Sigmoid colon (tissue), 7 donors: ENCODE measurements at places on chromosomes 12 and 14. TPM values are rescaled to one million over a fixed set of nuclear protein-coding genes. Genes with fewer than 3 reads are reported as not detected.

GRCh38 chr12:26034371-26035142, 76.1 kb downstream of the RASSF8 start:
- no peak for DNase-seq

- no peak for DNase-seq
Measured at GRCh38 chr12:42298887-42299286, 27.0 kb downstream of the ZCRB1 start.

DNA sequence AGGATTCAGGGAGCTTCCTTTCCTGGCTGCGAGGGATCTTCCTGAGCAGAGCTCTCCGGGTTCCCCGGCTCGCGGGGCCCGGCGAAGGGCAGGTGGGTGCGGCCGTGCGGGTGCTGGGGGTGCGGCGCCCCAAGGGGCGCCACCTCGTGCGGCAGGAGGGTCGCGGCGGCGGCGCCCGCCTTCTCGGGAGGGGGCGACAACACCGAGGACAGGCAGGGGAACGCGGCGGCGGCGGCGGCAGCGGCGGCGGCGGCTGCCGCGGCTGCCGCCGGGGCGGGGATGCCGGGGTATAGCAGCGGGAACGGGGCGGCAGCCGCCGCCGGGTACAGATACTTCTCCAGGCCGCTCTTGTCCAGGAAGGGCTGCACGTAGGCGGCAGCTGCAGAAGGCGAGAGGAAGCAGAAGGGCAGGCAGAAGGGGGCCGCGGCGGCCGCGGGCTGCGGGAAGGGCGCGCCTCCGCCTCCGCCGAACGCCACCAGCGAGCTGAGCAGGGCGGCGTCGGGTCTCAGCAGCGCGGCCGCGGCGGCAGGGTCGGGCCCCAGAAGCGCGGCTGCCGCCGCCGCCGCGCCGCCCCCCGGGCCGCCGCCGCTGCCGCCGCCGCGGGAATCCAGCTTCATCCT, 2.7 kb downstream of the BHLHE41 start:
- DNase-seq, result no peak

DNA sequence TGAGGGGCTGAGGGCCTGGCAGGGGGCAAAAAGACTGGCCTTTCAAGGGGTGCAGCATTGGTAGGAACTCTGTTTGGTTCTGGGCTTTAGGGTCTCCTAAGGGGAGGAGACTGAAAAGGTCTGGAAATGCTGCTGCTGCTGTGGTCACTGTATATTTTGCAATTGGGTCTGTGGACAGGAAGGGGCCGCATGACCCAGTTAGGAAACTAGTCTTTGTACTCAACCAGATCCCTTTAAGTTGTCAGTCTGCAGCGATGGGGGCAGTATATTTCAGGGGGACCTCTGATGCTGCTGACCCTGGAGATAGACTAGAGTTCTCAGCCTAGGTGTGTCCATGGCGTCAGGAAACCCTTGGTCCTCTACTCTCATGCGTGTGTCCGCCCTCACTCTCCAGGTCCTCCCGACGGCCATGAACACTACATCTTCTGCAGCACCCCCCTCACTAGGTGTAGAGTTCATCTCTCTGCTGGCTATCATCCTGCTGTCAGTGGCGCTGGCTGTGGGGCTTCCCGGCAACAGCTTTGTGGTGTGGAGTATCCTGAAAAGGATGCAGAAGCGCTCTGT, 4.0 kb downstream of the LTB4R start:
- DNase-seq, result no peak

- DNase-seq, result no peak
Measured at GRCh38 chr14:52015411-52016030, 26.2 kb downstream of the RTRAF start.

DNA sequence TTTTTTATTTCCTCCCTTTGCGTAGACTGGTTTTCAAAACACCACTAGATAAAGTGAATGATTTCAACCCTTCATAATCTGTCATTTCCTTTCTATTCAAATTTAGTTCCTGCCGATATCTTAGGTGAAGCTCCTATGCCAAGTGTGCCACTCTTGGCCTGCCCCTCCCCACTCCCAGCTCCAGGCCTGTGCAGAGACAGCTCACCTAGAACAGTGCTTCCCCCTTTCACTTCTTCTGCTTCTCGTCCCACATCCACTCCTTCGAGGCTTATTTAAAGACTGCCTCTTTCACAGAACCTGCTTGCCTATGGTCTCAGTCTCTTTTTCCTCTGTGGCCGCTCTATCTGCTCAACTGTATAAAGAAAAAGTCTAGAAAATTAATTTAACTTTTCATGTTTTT, 473.8 kb downstream of the RAD51B start:
- no peak for DNase-seq

DNA sequence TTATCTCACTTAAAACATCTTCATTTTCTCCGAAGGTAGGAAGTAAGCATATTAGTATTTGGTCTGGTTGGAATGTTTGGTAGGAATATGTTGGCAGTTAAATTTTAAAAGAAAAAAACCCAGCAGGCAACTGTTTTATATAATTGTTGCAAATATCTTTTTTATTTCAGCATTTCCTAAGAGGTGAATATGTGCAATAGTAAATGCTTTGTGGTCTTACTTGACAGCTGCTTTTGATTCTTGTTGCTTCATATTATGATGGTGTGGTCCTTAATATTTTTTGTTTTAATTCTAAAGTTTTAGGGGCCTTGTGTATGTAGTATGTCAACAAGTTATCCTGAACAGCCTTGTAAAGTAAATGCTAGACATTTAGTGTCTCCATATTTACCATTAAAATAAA, 6.3 kb downstream of the TRAFD1 start:
- DNase-seq, result no peak

- no peak for DNase-seq
Measured at GRCh38 chr12:127893895-127894609, 372.9 kb upstream of the TMEM132C start.

Gene CACNB3
- total RNA-seq, result 17.1 TPM

Gene PPP1R36
- total RNA-seq, result not detected
